Cardiac septum (tissue), 1 donor: ENCODE measurements at places on chromosomes 5 and 9. TPM values are rescaled to one million over a fixed set of nuclear protein-coding genes. Genes with fewer than 3 reads are reported as not detected.

The IRGM gene
- total RNA-seq, result not detected

The PTPN3 gene
- 17.4 TPM for total RNA-seq

- no peak for DNase-seq
Measured at GRCh38 chr5:73103870-73104299, 16.5 kb upstream of the TMEM171 start.

DNA sequence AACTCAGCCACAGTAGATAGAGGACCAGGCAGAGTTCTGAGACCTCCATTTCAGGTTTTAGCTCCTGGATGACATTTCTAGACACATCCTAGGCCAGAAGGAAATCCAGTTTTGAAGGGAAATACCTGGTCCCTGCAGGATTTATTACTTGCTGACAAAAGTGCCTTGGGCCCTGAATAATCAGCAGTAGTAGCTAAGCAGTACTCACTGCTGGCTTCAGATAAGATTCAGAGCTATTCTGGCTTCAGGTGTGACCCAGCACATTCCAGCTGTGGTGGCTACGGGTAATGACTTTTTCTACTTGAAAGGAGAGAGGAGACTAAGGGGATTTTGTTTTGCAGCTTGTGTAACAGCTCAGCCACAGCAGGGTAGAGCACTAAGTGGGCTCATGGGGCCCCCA lies 34.0 kb downstream of the NDUFAF2 start:
- DNase-seq, result no peak

- no peak for DNase-seq
Measured at GRCh38 chr9:130379649-130379970, 65.2 kb upstream of the ASS1 start.

DNA sequence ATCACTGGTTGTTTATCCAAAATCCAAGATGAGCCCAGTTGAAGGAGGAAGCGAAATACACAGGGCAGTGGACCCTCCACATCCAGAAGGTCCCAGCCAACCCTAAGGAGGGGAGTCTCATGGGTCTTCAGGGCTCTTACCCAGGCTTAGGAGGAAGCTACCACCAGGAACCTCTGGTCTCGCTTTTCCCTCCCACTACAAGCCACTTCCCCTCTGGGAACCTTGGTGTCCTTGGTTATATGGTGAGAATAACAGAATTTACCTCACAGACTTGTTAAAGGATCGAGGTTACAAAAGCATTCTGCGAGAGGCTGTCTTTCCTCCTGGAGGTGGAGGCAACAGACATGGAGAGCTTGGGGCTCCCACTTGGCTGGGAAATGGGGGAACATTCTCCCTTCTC lies 3.4 kb downstream of the HIGD2A start:
- no peak for DNase-seq

DNA sequence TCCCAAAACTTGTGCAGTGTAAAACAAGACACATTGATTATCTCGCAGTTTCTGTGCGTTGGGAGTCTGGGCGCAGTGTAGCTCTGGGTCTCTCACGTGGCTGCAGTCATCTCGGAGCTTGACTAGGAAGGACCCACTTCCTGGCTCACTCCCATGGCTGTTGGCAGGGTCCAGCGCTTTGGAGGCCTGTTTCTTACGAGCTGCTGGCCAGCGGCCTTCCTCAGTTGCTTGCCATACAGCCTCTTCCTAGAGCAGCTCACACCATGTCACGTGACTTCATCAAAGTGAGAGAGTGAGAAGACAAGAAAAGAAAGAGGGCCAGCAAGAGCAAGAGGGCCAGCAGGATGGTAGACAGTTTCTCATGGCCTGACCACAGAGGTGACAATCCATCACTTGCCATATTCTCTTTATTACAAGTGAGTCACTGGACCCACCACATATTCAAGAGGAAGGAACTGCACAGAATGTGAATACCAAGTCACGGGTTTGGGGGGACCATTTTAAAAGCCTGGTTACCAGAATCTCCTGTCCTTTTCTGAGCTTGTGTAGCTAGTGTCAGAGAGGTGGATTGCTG lies 36.2 kb downstream of the MCCC2 start:
- DNase-seq, result no peak
